ENCODE measurements at places on chromosomes 16 and 17.

DNA sequence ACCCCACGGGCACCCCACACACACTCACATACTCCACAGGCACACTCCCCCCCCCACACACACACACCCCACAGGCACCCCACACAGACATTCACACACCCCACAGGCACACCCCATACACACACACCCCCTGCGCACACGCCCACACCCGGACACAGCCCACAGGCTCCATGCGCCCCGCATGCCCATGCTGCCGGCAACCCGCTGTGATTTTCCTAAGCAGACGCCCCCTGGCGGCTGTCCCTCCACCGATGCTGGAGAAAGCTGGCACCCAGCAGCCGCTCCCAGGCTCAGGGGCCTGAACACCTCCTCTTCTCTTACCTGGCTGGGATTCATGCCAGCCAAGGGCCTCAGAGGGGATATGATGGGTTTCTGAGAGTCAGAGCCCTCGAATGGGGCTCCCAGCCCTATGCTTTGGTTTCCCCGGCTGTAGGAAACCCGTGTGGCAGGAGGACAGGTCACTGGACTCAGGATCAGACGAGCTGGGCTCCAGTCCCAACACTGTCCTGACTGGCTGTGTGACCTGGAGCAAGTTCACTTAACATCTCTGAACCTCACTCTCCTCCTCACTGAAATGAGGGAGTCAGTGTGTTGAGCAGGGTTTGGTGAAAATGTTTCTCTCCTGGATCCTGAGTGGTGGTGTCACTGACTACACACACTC, 19.6 kb upstream of the TNFRSF13B start:
- peak; percentile 11 for DNase-seq

- no peak for DNase-seq
These were observed 167.9 kb upstream of the MAF start for GRCh38 chr16:79768276-79768970.

DNA sequence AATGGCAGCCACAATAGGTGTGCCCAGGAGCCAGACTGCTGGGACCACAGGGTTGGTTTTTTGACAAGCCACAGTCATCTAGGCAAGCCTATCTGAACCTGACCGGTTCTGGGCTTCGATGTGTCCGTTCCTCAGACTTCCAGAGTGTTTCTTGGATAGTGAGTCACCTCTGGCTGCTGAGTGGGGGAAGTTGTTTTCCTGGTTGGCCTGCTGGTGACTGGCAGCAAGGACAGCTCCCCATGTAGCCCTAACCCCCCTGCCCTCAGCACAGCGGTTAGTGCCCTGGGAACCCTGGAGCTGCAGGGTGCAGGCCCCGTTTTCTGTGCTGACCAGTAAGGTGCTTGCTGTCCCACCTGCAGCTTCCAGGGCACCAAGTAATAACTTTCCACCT, 65.5 kb downstream of the PLD6 start:
- peak; percentile 34 for DNase-seq

- no peak for DNase-seq
These were observed 47.3 kb upstream of the CHMP6 start for GRCh38 chr17:80944326-80944725.

DNA sequence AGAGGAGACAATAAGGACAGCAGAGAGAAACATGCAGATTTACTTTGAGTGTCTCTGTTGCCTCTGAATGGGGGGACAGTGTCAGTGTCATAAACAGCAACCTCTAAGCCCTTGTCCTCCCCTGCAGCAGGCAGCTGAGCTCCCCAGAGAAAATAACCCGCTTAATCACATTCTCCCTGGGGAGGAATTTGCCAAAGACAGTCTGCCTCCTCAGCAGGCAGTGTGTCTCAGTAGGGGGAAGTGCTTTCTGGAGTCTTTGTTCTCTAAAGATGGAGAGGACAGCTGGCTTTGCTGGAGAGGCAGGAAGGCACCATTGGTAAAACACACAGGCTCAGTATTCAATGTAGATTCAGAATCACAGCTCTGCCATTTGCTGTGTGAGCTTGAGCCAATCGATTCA, 16.1 kb downstream of the TEKT5 start:
- no peak for DNase-seq

- no peak for DNase-seq
These were observed 112.8 kb downstream of the CLEC16A start for GRCh38 chr16:11056993-11057649.

- DNase-seq: no peak
These were observed 431 bp downstream of the TEKT3 start for GRCh38 chr17:15340966-15341365.

GRCh38 chr17:71926746-71927398, 193.9 kb upstream of the SOX9 start:
- DNase-seq: no peak

DNA sequence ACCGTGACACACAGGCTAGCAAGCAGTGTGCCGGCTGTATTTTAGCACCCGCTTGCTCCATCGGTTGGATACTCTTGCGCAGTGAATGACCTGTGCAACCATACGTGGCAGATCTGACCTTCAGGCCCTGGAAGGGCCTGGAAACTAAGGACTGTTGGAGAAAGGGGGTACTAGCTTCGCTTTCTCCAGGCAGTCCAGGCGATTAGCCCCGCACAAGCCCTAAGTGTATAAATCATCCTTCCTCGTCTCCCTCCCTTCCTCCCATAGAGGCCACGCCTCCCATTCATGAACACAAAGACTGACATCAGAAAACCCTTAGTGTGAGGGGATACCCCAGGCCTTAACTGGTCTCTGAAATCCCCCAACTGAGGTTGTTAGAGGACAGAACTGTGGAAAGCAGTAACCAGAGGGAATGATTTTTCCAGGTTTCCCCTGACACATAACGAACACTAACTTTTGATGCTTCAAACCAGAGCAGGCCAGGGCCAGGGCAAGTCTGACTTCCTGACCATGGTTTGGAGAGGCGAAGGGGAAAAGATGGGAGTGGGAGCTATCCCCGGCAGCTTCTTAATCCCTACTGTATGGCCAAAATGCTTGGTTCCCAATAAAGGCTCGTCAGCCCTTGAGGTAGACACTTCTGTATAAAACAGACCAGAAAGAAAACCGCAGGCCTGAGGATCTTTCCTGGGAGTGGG, 1.4 kb upstream of the DYNLL2 start:
- no peak for DNase-seq

GRCh38 chr17:20920815-20921199, 122.0 kb downstream of the USP22 start:
- DNase-seq: no peak

GRCh38 chr17:43019418-43019817, 2.8 kb downstream of the VAT1 start:
- DNase-seq: no peak

DNA sequence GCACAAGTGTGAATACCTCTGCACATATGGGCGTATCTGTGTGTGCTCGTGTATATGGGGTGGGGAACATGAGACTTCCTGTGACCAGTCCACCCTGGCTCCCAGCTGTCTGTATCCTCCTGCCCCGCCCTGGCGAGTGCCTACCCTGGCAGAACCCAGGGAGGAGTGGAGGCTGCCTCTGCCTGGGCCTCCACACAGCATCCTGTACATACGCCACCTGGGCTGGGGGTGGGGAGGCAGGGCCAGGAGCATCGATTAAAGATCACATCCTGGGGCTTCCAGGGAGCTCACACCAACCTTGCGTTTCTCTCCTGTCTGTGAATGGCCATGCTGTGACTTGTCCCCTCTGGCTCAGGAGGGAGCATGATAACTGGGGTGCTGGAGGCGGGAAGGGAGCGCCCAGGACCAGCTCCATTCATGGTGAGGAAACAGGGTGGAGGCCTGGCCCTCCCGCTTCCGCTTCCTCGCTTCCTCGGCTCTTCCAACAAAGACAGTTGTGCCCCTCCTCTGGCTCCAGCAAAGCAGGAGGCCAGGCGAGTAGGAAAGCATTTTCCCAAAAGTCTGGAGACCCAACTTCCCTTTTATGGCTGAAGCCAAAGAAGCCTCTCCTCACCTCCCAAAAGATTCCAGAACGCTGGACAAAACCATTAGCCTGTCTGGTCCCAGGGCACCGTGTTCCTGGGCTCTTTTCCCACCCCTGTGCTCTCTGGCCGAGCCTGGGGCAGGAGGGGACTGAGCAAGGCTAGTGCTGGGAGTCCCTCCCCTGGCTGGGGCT, 22.9 kb downstream of the ADAM11 start:
- DNase-seq: no peak

- DNase-seq: no peak
These were observed 575.8 kb downstream of the TOX3 start for GRCh38 chr16:51971184-51971583.

GRCh38 chr16:28496844-28497243, 2.4 kb downstream of the APOBR start:
- no peak for DNase-seq

DNA sequence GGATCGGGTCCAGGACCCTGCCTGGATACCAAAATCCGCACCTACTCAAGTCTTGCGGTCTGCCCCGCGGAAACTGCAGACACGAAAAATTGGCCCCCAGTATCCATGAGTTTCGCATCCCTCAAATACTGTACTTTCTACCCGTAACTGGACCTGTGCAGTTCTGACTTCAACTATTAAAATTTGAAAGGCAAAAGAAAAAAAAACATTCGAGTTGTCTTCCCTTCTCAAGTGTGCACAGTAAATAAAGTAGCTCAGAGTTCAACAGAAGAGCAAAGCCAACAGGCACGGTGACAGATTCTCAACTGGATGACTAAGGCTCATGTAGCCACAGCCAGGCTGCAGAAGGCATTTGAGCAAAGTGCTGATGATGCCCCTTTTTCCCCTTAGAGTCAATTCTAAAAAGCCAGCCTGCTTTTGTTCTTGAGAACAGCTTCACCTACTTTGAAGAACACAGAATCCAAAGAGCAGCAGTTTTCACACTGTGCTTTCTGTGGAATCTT, 32.5 kb downstream of the MARF1 start:
- no peak for DNase-seq

- DNase-seq: no peak
These were observed 36.6 kb downstream of the RAB11FIP4 start for GRCh38 chr17:31428111-31428510.

DNA sequence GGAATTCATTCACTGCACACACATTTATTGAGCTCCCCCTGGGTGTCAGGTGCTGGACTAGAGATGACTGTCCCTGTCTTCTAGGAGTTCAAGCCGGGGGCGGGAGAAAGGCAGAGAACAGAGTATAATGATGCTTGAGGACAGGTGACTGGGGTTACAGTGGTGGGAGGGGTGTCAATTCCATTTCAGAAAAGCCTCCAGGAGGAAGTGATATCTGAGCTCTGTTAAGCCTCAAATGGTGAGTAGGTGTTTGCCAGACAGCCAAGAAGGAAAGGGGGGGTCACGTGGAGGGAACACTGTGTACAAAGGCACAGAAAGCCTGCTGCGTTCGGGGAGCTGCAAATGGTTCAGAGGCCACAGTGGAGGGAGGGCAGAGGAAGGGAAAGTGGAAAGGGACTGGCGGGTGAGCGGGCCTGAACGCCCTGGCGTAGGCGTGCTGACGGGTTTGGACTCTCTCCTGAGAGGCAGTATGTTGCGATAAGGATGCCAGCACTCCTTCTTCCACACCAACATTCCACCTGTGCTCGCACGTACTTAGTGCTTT, 9.7 kb upstream of the NXPH3 start:
- no peak for DNase-seq

GRCh38 chr16:79595231-79595641, 5.3 kb downstream of the MAF start:
- DNase-seq: no peak

- DNase-seq: no peak
These were observed 256.1 kb upstream of the SALL1 start for GRCh38 chr16:51407199-51407598.

GRCh38 chr17:38541281-38541680, 64.5 kb downstream of the SRCIN1 start:
- DNase-seq: no peak

DNA sequence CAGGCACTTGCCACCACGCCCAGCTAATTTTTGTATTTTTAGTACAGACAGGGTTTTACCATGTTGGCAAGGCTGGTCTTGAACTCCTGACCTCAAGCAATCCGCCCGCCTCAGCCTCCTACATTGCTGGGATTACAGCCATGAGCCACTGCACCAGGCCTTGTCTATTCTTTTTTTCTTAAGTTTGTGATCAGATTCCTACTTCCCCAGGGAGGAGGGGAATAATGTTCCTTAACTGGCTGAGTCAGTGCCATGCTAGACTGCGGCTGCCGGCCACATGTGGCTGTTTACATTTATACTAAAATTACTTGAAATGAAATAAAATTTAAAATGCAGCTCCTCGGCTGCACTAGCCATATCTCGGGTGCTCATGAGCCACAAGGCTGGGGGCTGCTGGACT, 27.8 kb upstream of the USP36 start:
- DNase-seq: peak; percentile 56

- DNase-seq: peak; percentile 92
These were observed 1.3 kb upstream of the PER1 start for GRCh38 chr17:8153525-8153956.

GRCh38 chr17:52754838-52755237, 596.3 kb upstream of the CA10 start:
- DNase-seq: no peak

- DNase-seq: no peak
These were observed 14.0 kb downstream of the COPZ2 start for GRCh38 chr17:48023400-48024148.

DNA sequence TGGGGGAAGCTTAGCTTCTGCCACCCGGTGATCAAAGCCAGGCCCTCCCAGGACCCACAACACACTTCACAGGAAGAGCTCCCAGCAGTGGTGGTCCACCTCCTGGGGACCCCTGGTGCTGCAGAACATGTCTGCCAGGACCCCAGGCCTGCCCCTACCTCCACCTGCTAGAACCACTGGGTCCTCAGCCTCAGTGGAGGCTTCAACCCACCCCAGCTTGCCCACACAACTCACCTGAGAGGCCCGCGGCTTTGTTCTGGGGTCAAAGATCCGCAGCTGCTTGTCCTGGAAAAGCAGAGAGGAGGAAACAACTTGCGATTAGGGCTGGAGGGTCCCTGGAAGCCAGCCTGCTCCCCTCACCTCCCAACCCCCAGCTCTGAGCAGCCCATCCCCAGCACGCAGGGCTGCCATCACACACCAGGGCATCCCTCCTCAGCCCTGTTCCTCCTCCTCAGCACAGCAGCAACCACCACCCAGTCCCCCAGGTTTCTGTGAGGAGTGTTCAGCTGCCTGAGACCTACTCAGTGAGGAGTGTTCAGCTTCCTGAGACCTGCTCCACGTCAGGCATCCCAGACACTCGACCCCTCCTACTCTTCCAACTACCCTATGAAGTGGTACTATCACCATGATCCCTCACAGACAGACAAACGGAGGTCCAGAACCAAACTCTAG, 21.2 kb downstream of the CORO7 start:
- DNase-seq: no peak

DNA sequence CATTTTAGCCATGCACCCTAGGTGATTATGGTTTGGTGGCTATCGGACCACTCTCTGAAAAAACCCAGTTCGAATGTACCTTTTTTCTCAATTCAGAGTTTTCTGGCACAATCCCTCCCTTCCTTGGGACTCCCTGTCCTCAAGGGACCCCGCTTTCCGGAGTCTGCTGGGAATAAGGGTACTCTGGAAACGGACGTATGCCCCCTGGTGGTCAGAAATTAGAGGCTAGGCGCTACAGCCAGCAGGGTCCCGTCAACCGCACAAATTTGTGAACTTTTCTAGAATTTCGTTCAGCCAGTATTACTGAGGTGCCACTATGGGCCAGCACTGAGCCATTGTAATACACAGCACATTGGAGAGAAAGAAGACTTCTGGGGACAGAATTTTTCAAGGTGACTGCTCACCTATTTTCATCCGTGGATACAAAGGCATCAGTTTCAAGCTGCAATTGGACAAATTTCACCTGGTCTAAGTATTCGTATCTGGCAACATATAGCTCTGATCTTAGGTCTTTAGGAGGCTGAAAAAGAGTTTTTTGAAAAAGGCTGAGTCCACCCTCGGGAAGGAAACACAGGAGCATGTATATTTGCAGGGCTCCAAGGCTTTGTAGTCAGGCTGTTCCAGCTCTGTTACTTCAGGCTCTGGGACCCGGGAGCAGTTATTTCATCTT, 27.1 kb upstream of the CRYBA1 start:
- peak; percentile 45 for DNase-seq
